ENCODE measurements at places on chromosomes 1 and 21. TPM values are rescaled to one million over a fixed set of nuclear protein-coding genes. Genes with fewer than 3 reads are reported as not detected.

- no peaks in the 10 kb centered on the region for H3K27me3 ChIP-seq
- no peak for DNase-seq
- H3K4me3 ChIP-seq: no peak overlapping the region
- H3K36me3 ChIP-seq: no peaks in the 10 kb centered on the region
- no peaks in the 10 kb centered on the region for H3K4me1 ChIP-seq
- no peak overlapping the region for H3K27ac ChIP-seq
These were observed 86.8 kb downstream of the ATP1B1 start for GRCh38 chr1:169193191-169193850.

DNA sequence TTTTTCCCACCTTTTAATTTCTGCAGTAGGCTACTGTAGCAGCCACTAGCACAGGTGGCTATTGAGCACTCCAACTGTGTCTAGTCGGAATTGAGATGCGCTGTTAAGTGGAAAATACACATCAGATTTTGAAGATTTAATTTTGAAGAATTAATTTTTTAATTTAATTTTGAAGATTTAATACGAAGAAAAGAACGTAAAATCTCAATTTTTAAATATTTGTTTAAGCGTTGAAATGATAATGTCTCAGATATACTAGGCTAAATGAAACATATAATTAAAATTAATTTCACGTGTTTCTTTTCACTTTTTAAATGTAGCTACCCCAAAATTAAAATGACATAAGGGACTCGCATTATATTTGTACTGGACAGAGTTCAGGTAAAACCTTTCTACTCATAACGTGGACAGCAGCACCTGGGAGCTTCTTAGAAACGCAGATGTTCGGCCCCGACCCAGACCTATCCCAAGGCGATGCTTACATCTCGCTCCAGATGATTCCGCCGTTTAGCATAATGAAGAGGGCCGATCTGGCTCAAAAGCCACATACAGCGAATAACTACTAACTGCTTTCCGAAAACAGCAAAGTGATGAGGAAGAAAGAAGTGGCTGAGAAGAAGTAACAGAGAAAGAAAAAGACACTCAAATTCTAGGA is 717 bp downstream of the CRYZL1 start:
- DNase-seq: no peak
- H3K27me3 ChIP-seq: peaks cover 25% of the 10 kb centered on the region
- peaks cover 9% of the 10 kb centered on the region for H3K36me3 ChIP-seq
- H3K27ac ChIP-seq: peak overlapping the region; percentile 97
- H3K4me1 ChIP-seq: peaks cover 25% of the 10 kb centered on the region

GRCh38 chr1:36771660-36772284 is 262.5 kb downstream of the GRIK3 start:
- H3K4me1 ChIP-seq: no peaks in the 10 kb centered on the region
- H3K36me3 ChIP-seq: no peaks in the 10 kb centered on the region
- no peak overlapping the region for H3K27ac ChIP-seq
- peaks cover 40% of the 10 kb centered on the region for H3K27me3 ChIP-seq
- no peak overlapping the region for H3K4me3 ChIP-seq
- DNase-seq: no peak

Gene SYNJ1
- 18.7 TPM for total RNA-seq

DNA sequence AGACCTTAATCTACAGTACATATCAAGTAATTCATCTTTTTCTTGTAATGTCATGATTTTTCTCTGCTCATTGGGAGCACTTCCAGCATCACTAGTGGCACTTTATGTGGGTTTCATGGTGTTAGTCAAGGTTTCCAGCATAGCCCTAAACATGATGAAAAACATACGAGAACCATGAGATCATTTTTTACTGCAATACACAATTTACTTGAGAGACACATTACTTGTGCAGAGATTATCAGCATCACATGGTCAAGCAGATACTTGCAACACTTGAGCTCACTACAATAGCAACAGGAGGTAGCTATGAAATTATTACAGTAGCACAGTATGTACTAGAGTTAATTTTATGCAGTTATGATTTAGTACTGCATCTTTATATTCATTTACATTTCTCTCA is 36.4 kb downstream of the ITGB3BP start:
- no peak for DNase-seq
- peaks cover 2% of the 10 kb centered on the region for H3K36me3 ChIP-seq
- no peaks in the 10 kb centered on the region for H3K4me1 ChIP-seq
- no peak overlapping the region for H3K4me3 ChIP-seq
- no peak overlapping the region for H3K27ac ChIP-seq
